ENCODE measurements at places on chromosomes 6 and 20.

- DNase-seq: no peak
Measured at GRCh38 chr20:47700327-47700726, 85.0 kb downstream of the SULF2 start.

DNA sequence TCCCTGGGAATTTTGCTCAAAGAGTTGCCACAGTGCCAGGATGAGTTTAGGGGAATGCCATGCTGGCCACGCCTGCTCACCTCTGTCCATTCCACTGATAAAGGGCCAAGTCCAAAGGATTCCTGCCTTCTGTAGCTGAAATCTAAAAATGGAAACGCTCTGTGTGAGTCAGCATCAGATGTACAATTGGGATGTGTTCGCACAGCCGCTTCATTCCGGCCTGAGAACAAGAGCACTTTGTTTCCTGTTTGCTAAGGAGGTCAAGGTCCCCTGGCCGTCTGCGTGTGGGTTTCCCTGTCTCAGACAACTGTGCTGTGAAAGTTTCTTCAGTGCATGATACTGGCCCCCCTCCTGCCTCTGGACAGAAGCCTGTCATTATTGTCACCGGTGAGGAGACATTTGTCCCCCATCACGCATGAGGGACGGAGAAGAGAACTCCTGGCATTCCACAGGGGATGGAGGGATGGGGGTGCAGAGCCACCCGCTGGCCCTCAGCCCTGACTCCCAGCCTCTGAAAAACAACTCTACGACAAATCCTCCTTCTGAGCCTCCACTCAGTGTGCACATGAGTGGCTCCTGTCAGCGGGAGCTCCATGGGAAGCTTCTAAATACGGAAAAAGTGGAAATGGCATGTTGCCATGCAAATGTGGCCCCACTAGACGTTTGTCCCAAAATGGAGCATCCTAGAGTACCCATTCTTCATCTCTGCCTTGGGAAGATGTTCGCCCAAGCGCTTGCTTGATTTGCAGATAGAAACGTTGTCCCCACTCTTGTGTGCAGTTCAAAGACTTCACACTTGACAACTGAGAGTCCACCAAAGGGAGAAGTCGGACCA lies 143.5 kb upstream of the AFDN start:
- DNase-seq: no peak

DNA sequence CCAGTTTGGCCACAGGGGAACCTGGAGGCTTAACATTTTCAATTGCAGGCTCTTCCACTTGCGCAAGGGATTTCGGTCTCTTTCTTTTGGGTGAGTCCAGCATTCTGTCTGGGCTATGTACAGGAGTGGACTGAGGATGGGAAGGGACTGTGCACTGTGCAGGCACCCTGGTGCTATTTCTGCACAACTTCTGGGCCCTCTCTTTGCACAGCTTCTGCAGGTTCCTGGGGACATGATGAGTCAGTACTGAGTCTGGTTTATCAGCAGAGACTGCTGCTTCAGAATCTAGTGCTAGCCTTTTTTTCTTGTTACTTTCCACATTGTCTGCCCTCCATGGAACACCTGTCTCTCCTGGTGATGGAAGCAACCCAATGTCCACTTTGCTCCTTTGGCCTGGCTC lies 78.5 kb upstream of the ASF1A start:
- no peak for DNase-seq

DNA sequence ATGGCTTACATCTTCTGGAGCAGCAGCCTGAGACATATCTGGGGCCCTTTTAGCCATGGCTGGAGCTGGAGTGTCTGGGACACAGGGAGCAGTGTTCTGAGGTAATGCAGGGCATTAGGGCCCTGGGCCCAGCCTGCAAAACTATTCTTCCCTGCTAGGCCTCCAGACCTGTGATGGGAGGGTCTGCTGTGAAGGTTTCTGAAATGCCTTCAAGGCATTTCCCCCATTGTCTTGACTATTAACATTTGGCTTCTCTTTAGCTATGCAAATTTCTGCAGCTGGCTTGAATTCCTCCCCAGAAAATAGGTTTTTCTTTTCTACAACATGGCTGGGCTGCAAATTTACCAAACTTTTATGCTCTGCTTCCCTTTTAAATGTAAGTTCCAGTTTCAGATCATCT lies 61.5 kb downstream of the EDN1 start:
- no peak for DNase-seq

DNA sequence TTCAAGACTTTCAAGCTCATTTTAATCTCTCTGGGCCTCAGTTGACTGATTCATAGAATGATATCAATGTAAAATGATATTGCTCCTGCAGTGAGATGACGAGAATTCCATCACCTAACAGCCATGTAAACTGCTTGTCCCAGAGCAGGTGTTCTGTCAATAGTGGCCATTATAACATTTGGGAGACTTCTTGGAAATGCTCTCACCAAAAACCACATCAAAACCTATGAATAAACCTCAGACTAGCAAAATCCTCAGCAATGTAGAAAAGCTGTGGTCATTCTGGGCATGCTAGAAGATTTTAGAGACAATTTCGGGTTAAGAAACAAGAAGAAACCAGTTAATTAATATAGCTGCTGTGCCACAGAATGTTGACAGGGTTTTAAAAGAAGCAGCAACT lies 225.4 kb downstream of the FRK start:
- no peak for DNase-seq

- DNase-seq: no peak
Measured at GRCh38 chr6:148837941-148838340, 91.1 kb downstream of the UST start.

- DNase-seq: no peak
Measured at GRCh38 chr6:25851961-25852360, 20.1 kb upstream of the SLC17A1 start.

DNA sequence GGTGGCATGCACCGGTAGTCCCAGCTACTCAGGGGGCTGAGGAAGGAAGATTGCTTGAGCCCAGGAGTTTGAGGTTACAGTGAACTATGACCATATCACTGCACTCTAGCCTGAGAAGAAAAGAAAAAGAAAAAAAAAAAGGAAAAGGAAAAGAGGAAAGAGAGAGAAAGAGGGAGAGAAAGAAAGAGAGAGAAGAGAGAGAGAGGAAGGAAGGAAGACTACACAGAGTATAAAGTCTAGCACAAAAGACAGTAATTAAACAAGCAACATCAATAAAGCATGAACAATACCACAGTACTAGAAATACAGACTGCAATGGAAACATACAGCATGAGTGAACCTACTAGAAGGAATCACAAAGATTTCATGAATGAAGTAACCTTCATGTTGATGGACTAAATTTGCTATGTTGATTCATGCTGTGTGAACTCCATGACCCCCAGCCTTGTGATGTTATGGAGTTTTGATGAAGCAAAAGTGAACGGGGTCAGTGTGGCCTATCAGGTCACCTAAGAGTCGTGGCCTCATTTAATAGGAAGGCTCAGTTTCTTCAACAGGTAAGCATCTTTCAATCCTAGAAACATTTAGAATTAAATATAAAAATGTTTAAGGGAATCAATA lies 57.6 kb downstream of the NUDT3 start:
- no peak for DNase-seq

- DNase-seq: no peak
Measured at GRCh38 chr6:166206510-166207283, 39.0 kb upstream of the TBXT start.

DNA sequence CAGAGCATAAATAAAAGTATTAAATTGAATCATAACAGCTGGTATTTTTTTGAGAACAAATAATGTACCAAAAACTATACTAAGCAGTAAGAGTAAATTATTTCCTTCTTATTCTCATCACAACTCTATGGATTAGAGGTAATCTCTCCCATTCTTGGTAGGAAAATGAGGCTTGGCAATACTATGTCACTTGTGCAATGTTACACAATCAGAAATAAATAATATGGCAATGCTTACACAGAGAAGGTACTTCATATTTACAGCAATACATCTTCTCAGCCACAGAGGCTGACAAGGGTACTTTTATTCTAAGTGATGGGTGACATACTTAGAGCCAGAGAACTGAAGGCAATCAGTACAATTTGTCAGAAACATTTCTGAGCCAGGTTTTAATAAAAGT lies 3.9 kb downstream of the DST start:
- no peak for DNase-seq

DNA sequence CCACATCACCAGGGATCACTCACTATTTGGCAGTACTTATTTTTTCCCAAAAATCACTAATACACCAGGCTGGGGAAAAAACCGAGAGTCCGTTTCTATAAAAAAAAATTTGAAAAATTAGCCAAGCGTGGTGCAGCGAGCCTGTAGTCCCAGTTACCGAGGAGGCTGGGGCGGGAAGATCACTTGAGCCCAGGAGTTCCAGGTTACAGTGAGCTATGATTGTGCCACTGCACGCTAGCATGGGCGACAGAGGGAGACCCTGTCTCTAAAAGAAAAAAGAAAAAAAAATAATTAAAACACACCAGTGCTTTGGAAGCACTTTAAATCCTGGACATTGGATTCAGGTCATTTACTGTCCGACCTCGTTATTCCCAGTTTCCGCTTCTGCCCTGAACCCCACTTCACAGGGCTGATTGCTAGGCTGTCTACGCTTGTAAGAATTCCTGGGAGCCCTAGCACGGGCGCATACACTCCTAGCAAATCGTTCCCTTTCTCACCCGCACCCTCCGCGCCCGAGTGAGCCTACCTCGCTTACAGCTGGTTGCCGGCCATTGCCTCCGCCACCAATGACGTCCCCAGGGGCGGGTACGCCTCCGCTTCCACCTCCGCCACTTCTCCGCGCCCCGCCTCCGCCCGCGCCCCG lies at the start of gene TPMT:
TPMT (minus strand) TSS at position 571 of the 643 bp plus-strand sequence. CDS start 5,950 bp downstream, outside the sequence.
- DNase-seq: peak; percentile 32

- no peak for DNase-seq
Measured at GRCh38 chr6:15341311-15342001, 95.6 kb downstream of the JARID2 start.

DNA sequence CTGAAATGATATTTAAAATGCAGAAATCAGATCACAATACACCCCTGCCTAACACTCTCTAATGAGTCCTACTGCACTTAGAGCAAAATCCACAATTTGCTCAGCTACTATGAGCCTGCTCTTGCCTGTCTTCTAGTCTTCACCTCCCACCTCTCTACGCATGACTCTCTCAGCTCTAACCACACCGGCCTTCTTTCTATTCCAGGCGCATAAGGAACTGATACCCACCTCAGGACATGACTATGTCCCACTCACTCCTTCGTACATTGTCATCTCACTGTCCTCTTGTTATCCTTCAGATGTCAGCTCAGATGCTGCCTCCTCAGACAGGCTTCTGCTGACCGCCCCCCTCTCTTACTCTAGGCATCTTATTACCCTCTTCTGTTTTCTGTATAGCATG lies 201.0 kb upstream of the FLRT3 start:
- no peak for DNase-seq

GRCh38 chr6:27161946-27162603 lies 85.4 kb upstream of the PRSS16 start:
- peak; percentile 71 for DNase-seq

- no peak for DNase-seq
Measured at GRCh38 chr6:88856566-88856965, 106.9 kb downstream of the RNGTT start.

GRCh38 chr6:26025047-26025893 lies 62.0 kb upstream of the HFE start:
- no peak for DNase-seq

- DNase-seq: no peak
Measured at GRCh38 chr20:31594558-31595379, 10.3 kb upstream of the ID1 start.

GRCh38 chr6:116682334-116682712 lies 1.3 kb downstream of the KPNA5 start:
- DNase-seq: peak; percentile 55

DNA sequence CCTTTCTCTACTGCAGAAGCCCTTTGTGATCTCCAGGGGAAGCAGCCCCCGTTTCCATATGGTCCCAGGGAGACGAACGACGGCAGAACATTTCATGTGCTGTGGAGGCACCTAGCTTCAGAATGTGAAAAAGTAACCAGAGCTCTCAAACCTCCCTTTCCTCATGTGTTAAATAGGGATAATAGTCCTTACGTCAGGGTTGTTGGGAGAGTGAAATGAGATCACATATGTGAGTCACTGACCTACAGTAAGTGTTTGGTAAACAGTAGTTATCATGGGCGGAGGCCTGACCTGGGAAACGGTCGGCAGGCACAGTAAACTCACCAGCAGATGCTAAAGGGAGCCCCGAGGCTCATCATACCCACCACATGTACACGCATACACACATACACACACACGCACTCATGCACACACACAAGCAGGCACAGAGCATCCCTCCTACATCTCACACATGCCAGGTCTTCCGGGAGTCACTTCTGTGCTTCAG lies 89.7 kb downstream of the LY86 start:
- DNase-seq: no peak

GRCh38 chr6:74280130-74280692 lies 584.2 kb downstream of the CD109 start:
- DNase-seq: no peak

- DNase-seq: no peak
Measured at GRCh38 chr6:37826188-37826587, 6.7 kb downstream of the ZFAND3 start.

- no peak for DNase-seq
Measured at GRCh38 chr6:168292826-168293225, 26.8 kb downstream of the DACT2 start.

- DNase-seq: no peak
Measured at GRCh38 chr20:5767493-5768098, 17.4 kb downstream of the SHLD1 start.

- DNase-seq: no peak
Measured at GRCh38 chr6:52454556-52454955, 34.4 kb downstream of the EFHC1 start.

GRCh38 chr20:7492257-7492656 lies 448.0 kb downstream of the HAO1 start:
- DNase-seq: no peak

DNA sequence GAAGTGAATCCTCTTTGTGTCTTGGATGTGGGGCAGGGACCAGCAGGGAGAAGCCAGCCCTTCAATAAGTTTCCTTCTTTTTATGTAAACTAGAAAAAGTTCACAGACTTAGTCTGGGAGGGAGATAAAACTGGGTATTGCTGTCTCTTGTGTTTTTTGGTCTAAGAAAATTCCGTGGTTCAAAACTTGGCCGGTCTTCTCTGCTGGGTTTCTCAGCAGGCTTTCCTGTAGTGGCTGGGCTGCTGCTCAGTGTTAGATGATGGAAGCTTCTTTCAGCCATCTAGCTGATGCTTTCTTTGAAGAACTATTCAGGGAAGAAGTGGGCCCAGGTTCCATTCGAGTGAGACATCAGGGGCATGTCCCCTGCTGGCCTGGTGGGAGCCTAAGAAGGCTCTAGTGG lies 70.7 kb upstream of the SCP2D1 start:
- no peak for DNase-seq

DNA sequence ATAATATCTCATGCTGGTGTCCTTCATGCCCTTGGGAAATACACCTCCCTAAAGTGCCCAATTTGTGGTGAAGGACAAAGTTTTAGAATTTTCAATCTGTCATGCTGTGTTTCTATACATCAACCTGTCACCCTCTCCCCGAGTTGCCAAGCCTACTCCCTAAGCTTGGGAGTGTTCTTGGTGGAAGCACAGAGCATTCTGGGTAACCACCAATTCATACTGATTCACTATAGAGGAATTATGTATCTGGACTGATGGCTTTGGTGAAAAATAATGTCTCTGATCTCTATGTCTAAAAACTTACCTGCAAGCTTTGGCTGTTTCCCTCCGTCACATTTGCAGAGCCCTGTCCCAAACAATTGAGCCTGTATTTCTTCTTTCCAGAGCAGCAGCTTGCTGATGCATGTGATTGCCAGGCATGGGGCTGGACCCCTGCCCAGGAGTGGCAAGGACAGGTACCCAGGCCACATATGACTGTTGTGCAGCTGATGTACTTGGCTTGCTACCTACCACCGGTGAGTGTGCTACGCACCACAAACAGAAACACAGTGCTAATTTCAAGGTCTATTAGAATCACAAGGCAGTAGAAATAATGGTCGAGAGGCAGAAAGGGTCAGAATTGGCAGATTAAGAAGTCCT lies 202.8 kb upstream of the CITED2 start:
- DNase-seq: no peak

- no peak for DNase-seq
Measured at GRCh38 chr6:35669451-35670045, 19.2 kb downstream of the FKBP5 start.
